ENCODE measurements at places on chromosomes 5 and 9.

DNA sequence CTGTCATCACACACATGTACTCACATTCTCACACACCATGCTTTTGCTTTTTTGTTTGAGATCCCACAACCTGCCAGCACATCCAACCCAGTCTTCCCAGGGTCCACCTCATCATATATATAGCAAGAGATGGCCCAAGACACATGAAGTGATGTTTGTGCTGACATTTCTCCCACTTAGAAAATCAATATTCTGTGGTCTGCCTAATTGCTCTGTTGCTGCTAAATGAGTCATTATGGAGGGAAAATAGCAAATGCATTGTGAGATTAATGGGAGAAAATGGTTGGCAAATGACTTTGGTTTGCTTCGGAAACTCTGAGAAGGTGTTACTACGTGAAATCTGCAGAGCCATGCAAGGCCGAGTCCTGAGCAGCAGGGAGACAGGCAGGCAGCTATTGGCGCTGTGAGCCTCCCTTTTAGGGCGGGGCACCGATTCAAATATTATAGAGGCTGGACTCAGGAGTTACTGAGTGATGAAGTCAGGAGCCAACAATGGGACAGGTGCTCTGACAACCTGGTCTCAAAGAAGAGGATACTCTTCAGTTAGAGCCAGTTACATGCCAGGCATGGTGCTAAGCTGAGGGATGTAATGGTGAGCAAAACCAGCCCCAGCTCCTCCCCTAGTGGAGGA lies 62.8 kb downstream of the DAB2IP start:
- no peak for DNase-seq

DNA sequence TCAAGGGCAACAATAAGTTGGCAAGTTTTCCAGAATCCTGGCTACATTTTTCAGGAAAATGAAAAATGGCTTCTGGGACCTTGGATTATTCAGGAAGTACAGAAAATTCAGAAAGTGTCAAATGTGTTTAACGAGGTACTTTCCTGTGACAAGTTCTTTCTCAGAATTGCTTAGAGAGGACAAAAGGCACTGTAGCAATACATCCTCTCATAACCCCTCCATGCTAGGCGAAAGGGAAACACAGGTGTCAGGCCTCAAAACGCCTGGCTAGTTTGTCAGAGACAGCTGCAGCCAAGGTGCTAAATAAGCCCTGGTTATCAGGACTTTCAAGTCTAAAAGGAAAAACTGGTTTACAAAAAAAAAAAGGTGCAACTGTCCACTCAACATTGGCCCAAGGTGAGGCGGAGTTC lies 115.2 kb downstream of the GNAQ start:
- no peak for DNase-seq

DNA sequence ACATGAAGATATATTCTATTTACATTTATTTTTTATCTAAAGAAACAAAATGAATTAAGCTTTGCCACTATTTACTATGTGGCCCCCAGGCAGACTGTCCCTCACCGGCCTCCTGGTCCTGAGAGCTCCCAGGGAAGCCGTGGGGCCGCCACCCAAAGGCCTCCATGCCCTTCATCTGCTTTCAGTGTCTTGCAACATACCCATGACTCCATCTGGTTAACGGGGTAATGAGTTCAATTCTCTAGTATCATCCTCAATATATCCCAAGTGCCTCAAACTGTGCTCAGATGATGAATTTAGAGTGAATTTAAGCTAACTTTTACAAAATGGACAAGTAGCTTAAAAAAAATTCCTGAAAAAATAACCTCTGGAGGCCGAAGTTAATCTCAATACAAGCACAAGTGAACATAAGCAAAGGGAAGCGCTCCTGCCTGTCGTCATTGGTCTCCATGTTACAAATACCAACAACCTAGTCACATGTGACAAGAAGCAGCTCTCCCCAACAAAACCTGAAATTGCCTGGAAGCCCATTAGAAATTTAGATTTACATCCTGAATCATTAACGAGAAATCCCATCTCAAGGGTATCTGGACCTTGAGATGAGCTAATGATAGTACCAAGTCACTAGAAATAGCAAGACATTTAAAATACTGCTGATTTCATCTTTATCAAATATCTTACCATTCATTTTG lies 26.1 kb downstream of the DAP start:
- no peak for DNase-seq

DNA sequence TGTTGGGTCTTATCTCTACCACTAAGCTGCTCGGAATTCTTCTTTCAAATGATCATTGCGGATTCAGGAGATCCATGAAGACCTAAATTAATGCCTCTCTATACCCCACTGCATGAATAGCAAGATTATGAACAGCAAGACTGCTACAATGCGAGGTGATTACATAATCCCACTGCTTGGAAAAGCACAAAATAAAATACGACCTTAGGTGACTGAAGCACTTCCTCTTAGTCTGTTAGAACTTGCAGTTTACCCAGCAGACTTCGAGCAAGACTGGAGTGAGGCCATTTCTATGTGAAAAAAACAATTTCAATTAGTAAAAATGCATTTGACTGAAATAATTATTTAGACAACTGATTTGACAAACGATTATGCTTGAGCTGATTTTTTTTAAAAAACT lies 59.8 kb downstream of the SH3RF2 start:
- DNase-seq, result no peak

GRCh38 chr5:113425909-113426308 lies 8.9 kb downstream of the TSSK1B start:
- no peak for DNase-seq

- DNase-seq, result no peak
Measured at GRCh38 chr9:131020388-131020787, 11.4 kb downstream of the LAMC3 start.

- no peak for DNase-seq
Measured at GRCh38 chr9:70801181-70801829, 320.1 kb downstream of the TRPM3 start.

- DNase-seq, result no peak
Measured at GRCh38 chr9:123250504-123250903, 17.9 kb downstream of the STRBP start.

GRCh38 chr5:166651234-166651633 lies 1640.2 kb upstream of the WWC1 start:
- no peak for DNase-seq

DNA sequence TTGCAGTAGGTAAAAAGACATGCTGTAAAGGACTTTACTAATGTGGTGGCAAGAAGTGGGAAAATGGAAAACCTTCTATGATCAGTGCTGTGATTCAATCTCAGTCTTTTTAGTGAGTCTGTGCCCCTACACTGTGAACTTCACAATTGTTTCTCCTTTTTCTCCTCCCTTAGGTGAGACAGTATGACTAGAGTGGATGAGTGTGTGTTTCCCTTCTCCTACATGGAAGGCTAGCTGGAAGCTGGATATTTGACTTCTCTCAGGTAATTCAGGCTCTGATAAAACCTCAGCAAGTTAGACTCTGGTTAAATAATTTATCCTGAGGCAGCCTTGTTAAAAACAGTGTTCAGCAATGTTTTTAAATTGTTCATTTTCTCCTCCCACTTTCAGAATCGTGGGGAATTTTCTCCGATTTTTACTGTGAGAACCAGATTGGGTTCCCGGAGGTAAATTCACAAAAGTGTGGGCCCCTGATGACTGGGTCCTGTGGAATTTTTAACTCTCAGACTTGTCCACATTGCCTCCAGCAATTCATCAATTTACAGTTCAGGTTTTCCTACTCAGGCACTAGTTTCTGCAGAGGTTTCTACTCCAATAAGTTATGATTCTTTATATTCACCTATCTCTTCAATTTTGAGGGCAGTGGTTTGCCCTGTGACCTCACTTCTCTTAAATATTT lies 149.1 kb upstream of the PIK3R1 start:
- no peak for DNase-seq

DNA sequence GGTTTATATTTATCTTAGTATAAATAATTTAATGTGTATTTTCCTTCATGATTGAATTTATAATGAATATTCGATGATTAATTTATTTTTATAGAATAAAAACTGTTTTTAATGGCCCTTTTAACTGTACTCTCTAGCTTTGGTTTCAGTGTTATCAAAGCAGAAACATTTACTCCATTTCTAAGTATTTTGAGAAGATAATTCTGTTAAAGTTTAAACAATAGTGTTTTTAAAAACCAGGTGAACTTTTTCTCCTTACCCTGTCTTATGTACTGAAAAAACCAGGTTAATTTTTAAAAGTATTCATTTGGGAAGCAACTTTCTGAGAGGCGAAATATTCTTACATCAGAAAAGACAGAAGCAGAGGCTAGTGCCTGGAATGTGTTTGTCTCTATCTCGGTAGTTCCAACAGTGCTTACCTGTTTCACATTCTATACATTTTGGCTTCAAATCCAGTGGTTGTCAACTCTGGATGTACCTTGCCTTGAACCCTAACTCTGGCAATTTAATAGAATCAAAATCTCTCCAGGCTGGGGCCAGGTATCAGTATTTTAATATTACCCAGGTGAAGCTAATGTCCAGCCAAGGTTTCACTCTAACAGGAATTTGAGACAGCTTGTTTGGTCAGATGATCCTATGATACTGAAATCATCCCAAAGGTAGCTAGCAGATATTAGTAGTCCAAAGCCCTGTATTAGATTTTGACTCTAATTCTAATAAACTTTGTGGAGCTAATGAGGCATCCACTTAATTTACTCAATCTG lies 434.4 kb downstream of the PDE4D start:
- no peak for DNase-seq
